ENCODE measurements at places on chromosomes 13 and 19.

DNA sequence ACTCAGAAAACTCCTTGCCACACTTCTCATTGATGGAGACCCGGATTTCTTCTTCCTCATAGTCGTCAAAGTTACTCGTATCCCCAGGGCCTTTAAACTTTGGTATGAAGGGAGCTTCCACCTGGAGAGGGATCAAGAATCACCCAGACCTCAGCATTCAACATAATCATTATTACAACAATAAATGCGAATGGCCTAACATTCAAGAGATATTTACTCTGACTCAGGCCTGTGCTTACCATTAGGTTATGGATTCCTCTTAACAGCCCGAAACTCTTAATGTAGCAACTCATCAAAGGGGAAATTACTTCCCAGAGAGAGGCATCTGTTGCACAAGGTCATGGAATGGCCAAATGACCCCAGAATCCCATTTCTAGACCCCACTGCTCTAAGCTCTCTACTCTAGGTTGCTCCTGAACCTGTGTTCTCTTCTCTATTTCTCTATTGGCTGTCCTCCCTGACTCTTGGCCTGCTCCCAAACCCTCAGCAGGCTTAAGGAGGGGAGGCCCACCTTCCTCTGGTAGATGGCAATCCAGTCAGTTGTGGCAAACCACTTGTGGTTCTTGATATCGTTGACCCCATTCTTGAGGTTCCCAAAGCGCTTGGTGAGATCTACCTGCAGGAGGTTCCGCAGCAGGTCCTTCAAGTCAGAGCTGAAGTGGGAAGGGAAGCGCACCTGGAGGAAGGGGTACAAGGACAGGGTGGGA is 2.7 kb upstream of the SAMD1 start:
- DNase-seq, result no peak

DNA sequence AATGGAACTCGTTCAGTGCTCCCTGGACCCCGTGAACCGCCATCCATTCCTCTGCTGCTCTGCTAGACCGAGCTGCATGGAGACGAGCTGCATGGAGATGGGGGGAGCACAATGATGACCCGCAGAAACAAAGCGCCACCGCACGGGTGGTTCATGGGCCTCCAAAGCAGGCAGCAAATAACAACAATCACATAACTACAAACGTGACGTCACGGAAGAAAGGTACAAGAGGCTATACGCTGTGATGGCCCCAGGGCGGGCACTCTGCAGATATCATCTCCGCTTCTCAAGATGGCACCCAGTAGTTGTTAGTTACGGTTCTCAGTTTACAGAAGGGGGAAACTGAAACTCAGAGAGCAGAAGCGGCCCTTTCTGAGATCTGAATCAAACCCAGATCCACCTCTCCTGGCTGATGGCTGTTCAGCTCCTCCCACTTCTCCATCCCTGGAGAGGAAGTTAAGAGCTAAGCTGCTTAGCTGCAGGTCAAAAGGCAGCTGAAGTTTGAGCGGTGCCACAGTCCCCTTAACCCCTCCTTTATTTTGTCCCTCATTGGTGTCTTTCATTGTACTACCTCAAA is 1.7 kb downstream of the ATP13A1 start:
- DNase-seq, result peak; percentile 75

DNA sequence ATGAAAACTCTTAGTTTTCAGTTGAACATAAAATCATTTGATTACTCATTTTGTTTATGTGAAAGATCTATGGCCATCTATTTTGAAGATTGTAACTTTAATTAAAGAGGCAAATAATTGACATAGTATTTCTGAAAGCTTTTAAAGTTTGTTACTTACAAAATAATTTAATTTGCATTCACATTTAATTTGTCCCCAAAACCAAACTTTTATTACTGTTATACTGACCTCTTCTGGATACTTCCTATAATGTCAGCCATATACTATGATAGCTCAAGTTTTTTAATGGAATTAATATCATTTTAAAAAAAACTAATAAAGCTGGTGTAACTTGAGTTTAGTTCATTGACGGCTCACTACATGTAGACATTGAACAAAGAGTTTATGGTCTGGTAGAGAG is 4.9 kb upstream of the SGCG start:
- no peak for DNase-seq

GRCh38 chr19:55257461-55258420 is 1.1 kb downstream of the PPP6R1 start:
- no peak for DNase-seq

- peak; percentile 32 for DNase-seq
These were observed 4.1 kb upstream of the NANOS3 start for GRCh38 chr19:13872695-13873389.

GRCh38 chr19:51251468-51251820 is 564 bp downstream of the SIGLECL1 start:
- DNase-seq, result no peak

DNA sequence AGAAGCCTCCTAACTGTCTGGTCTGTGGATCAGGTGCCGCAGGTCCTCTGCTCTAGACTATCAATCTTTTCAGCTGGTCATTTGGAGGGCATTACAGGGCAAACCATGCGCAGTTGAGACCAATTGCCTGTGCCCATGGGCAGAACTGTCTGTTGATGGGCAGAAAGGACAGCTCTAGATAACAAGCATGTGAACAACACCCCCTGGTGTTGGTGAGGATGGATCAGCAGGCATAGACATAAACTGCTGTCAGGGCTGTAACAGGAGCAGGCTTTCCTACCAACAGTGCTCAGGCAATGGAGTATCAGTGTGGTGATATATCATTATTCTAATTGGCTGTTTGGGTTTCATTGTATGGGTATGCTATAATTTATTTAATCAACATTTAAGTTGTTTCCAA is 104.7 kb upstream of the KL start:
- DNase-seq, result peak; percentile 23

DNA sequence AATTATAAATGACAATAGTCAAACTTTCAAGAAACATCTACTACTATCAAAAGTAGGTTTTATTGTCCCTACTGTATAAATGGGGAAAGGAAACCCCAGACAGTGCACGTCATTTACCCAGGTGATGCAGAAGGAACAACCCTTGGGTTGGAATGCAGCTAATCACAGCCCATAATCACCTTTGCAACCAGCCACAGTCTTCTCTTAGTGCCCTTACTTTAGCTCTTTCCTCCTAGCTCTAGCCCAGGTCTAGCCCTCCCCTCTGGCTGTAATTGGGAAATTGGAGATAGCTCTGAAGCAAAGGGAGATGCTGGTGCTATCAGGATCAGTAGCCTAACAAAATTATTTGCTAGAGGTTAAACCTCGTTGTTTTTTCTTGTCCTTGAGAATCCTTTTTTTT is 25.5 kb upstream of the TSC22D1 start:
- DNase-seq, result no peak

- DNase-seq, result no peak
These were observed 706.4 kb upstream of the SLC10A2 start for GRCh38 chr13:103772576-103772975.

GRCh38 chr13:79196843-79197242 is 209.2 kb downstream of the RBM26 start:
- DNase-seq, result no peak

- DNase-seq, result peak; percentile 14
These were observed 15.4 kb upstream of the IRGC start for GRCh38 chr19:43700395-43701000.

GRCh38 chr19:35740108-35740422 is 2.2 kb downstream of the IGFLR1 start:
- DNase-seq, result no peak

GRCh38 chr19:15696654-15697194 is 23.8 kb downstream of the CYP4F12 start:
- no peak for DNase-seq

- DNase-seq, result no peak
These were observed 74.5 kb downstream of the CYSLTR2 start for GRCh38 chr13:48728226-48728625.

GRCh38 chr13:93690139-93690538 is 463.5 kb downstream of the GPC6 start:
- DNase-seq, result no peak

- DNase-seq, result no peak
These were observed 437.5 kb downstream of the FGF9 start for GRCh38 chr13:22108283-22108942.

DNA sequence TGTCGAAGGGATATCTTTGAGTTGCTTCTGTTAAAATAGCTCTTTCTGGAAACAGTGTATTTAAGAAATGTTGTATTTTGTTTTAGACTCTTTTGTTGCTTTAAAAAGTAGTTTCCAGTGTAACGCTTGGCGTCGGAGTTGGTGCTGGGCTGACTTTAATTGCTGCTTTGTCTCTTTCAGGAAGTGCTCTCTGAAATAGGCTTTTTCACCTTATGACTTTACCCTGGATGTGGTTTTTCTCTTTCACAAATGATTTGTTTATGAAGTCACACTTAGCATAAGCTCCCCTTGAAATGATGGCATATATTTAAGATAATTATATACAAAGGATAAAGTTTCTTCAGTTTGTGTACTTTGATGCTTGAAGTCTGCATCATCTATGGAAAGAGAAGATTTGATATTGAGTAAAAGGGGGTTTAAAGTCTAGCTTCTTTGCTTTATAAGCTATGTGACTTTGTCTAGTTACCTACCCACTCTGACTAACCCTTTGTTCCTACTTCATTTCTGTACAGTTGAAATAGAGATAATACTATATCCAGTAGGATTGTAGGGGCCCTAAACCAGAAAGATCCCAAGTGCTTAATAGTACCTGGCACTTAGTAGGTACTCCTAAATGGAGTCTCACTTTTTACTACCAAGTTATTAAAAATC is at the start of gene GPR18:
Gene GPR18, minus strand, starts transcription at position 170 of the 651 bp plus-strand sequence. CDS start 2,507 bp downstream, outside the sequence.
- DNase-seq, result peak; percentile 72

DNA sequence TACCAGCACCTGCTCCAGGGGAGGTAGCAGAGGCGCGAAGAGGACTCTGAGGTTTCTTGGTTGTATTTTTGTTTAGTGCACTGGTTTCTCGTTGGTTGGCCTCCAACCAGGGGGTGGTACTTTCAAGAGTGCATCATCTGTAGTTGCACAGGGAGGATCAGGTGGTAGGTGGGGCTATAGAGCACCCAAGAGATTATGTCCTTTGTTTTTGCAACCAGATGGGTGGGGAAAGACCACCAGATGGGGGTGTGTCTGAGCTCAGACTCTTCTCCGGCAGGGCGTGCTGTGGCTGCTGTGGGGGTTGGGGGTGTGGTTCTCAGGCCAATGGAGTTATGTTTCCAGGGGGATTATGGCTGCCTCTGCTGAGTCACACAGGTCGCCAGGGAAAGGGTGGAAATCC is 254.4 kb upstream of the KLF12 start:
- no peak for DNase-seq

DNA sequence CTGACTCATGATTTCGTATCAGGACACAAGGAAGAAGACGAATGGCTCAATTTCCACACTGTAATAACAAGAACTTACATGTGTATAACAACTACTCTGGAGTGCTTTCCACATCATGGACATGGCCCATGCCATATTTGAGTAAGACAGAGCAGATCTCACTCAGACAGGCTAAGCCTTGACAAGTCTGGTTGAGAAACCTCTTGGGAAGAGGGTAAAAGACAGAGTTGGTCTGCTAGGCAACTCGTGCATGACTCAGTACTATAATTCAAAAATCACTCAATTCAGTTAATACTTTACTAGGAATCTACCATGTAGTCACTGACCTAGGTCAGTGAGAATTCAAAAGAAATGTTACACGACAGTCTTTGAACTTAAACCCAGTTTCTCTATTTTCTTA is 5.7 kb upstream of the THSD1 start:
- no peak for DNase-seq

GRCh38 chr13:26390203-26390602 is 136.3 kb downstream of the CDK8 start:
- DNase-seq, result no peak

- DNase-seq, result no peak
These were observed 56.5 kb downstream of the KCTD12 start for GRCh38 chr13:76829572-76830327.

- peak; percentile 76 for DNase-seq
These were observed 14.9 kb upstream of the GPR18 start for GRCh38 chr13:99273128-99273527.

DNA sequence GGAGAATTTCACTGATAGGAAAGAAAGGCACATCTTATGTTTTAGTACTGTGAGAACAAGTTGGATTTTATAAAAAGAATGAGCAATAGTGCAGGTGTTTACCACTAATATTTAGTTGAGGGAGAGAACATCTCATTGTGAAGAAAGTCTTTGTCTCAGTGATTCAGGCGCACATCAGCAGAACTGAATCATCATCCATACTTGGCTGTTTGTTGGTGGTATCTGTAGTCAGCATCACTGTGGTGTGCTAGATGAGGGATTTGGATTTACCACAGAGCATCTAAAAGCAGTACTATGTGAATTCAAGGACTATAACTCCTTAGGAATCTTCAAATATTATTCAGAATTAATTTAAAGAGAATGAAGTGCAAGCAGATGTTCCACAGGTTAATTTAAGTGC is 1380.5 kb upstream of the ATXN8OS start:
- no peak for DNase-seq

- DNase-seq, result no peak
These were observed 83.7 kb downstream of the AKAP11 start for GRCh38 chr13:42355491-42356183.

DNA sequence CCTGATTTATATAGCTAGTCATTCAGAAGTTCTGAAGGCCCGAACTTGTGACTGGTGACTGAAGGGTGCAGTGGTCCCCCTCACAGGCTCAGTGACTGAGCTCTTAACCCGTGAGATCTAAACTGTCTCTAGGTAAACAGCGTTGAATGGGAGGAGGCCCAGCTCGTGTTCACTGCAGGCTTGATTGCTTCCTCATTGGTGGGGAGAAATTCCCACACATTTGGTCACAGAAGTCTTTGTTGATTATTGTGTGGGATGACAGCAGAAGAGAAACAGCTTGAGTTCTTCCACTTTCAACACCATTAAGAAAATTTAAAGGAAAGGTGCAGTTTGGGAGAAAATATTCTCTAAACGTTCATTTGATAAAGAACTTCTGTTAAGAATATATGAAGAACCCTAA is 1178.0 kb downstream of the UQCRFS1 start:
- DNase-seq, result no peak

GRCh38 chr13:52961256-52961910 is 67.2 kb upstream of the OLFM4 start:
- DNase-seq, result no peak

- DNase-seq, result no peak
These were observed 158.1 kb downstream of the KATNAL1 start for GRCh38 chr13:30149248-30149647.

- DNase-seq, result no peak
These were observed 142.9 kb upstream of the SERP2 start for GRCh38 chr13:44230736-44231135.

- no peak for DNase-seq
These were observed 805.7 kb downstream of the PCDH9 start for GRCh38 chr13:66424422-66424821.

DNA sequence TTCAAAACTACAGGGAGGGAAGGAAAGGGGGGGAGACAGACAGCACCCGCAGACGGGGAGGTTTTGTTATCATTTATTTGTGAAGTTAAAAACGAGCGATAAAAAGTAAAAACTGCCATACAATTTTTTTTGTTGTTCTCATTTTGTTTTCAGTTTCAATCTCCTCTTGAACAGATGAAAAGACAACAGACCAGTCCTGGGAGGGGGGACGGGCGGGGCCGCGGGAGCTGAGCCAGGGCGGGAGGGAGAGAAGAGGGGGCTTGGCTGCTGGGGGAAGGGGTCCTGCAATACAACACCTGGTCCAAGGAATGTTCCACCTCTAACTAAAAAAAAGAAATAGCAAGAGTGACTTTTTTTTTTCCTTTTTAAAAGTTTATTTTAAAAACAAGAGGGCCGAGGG is 11.3 kb downstream of the KHSRP start:
- DNase-seq, result no peak

GRCh38 chr19:20289186-20289585 is 122.2 kb downstream of the ZNF486 start:
- no peak for DNase-seq

- peak; percentile 80 for DNase-seq
These were observed 692 bp upstream of the ZNF580 start for GRCh38 chr19:55640043-55640576.

GRCh38 chr13:76380446-76381065 is 505.6 kb downstream of the KCTD12 start:
- DNase-seq, result no peak

Measured in CD4-positive, alpha-beta T cell treated with Interleukin-17A for 1 hour (primary cell).